Stimulated activated CD8-positive, alpha-beta memory T cell treated with anti-CD3 and anti-CD28 coated beads, Interleukin-15, amount 100 ng/mL, for 48 hours (primary cell): ENCODE measurements at places on chromosomes 3 and 15.

- DNase-seq = no peak
Measured at GRCh38 chr15:41928637-41929620, 35.1 kb upstream of the SPTBN5 start.

DNA sequence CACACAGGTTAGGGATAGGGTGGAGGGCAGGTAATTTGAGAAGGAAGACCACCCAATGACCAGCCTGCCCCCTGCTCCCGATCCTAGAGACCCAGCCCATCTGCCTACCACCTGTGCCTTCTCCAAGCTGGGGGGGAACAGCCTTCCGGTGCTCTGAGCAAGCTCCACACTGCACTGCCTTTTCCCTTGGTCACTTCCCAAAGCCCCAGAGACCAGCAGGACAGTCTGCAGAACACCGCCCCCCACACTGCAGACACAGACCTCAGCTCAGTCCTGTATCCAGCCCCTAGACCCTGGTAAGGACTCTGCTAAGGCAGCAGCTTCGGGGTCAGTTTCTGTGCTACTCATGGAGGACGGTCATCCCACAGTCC lies 156.9 kb downstream of the MEGF11 start:
- no peak for DNase-seq

GRCh38 chr15:40115670-40116093 lies 7.0 kb upstream of the BMF start:
- peak; percentile 43 for DNase-seq

GRCh38 chr3:164351131-164351530 lies 727.2 kb downstream of the SI start:
- no peak for DNase-seq

- no peak for DNase-seq
Measured at GRCh38 chr3:141320399-141321108, 47.8 kb upstream of the ZBTB38 start.

- DNase-seq = no peak
Measured at GRCh38 chr3:157551961-157552360, 48.7 kb upstream of the VEPH1 start.

DNA sequence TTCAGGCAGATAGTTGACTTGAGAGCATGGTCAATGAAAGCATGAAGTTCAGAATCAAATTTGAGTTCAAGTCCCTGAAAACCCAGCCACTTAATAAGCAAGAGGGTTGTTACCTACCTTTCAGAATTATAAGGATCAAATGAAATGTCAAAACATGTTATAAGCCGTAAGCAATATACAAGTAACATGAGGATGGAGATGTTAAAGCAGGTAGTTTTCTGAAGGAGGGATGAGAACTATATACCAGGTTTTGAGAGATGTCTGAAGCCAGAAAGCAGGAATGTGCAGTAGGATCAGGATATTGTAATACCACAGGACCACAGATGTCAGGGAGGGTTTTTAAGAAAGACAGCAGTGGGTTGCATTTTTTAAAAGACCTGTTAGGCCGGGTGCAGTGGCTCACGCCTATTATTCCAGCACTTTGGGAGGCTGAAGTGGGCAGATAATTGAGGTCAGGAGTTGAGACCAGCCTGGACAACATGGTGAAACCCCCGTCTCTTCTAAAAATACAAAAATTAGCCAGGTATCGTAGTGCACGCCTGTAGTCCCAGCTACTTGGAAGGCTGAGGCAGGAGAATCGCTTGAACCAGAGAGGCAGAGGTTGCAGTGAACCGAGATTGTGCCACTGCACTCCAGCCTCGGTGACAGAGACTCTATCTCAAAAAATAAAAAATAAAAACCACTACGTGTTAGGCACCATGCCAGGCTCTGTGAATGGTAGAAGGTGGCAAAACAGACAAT lies 6.9 kb upstream of the EIF3J start:
- DNase-seq = no peak

DNA sequence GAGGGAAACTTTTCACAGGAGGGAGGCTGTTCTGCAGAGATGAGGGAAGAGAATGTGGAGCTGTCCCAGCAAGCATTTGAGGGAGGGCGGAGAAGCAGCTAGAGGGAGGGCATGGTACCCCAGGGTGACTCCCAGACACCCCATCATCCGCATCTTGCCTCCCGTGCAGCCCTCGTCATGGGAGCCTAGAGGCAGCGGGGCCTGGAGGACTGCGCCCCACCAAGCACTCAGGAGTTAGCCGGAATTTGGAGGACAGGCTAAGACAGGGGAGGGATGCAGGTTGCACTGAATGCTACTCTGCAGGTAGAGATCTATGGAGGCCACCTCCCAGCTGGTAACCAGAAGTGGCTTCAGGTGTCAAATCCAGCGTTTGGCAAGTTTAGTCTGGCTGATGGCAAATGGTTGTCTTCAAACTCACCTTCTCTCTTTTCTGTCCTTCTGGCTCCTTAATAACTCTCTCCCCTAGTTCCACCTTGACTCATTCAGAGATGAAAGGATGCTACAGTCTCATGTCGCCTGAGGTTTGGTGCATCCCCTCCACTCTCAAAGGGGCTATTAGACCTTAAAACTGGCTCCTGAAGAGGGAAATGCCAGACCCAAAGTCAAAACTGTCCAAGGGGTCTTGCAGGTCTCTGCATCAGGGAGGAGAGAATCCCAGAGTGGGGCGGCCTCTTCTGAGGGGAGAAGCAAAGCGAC lies 155.9 kb upstream of the TLE3 start:
- DNase-seq = no peak

DNA sequence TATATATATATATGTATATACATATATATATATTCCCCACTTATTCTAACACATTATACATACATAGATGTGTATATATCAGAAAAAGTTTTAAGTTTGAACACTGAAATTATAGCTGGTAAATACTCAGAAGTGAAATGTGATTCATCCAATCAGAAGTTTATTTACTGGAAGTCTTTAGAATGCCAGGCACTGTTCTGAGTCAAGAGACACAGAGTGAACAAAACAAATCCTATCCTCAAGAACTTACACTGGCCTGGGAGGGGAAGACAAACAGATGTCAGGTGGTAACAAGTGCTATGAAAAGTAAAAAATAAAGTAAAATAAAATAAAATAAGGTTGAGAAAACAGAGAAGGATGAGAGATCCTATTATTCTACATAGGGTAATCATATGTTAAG lies 13.4 kb downstream of the DHX36 start:
- DNase-seq = no peak

DNA sequence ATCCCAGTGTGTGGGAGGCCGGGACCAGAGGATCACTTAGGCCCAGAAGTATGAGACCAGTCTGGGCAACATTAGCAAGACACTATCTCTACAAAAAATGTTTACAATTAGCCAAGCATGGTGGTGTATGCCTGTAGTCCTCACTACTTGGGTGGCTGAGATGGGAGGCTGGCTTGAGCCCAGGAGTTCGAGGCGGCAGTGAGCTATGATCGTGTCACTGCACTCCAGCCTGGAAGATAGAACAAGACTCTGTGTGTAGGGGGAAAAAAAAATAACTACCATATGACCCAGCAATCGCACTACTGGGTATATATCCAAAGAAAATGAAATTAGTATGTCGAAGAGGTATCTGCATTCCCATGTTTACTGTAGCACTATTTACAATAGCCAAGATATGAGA lies 22.6 kb downstream of the RYK start:
- DNase-seq = no peak

- no peak for DNase-seq
Measured at GRCh38 chr15:32117122-32117521, 86.8 kb downstream of the CHRNA7 start.

- no peak for DNase-seq
Measured at GRCh38 chr3:47333907-47334306, 46.9 kb upstream of the PTPN23 start.

- no peak for DNase-seq
Measured at GRCh38 chr3:122325769-122326168, 721 bp downstream of the CSTA start.
